ENCODE measurements at places on chromosomes 1 and 21.

GRCh38 chr1:206923009-206923960, 1.5 kb upstream of the FCMR start:
- DNase-seq: no peak

- no peak for DNase-seq
These were observed 444.8 kb downstream of the TTLL7 start for GRCh38 chr1:83554174-83554573.

DNA sequence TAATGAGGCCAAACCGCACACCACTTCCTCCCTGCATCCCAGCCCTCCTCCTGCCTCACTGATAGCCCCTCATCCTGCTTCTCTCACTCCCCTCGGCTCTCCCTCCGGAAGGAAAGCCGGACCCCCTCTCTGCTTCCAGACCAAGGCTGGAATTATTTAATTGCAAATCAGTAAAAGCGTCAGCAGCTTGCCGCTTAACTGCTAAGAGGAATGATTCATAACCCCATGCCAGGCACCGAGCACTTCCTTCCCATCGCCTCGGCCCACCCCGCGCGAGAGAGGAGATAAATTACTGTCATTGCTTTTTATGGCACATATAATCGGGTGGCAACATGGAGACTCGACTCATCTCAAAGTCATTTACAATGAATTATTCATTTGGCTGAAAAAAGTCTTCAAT, 77.3 kb downstream of the UBIAD1 start:
- no peak for DNase-seq

- DNase-seq: no peak
These were observed 5.1 kb upstream of the OLIG2 start for GRCh38 chr21:33020558-33021100.

GRCh38 chr1:51961954-51962353, 28.5 kb downstream of the RAB3B start:
- no peak for DNase-seq

DNA sequence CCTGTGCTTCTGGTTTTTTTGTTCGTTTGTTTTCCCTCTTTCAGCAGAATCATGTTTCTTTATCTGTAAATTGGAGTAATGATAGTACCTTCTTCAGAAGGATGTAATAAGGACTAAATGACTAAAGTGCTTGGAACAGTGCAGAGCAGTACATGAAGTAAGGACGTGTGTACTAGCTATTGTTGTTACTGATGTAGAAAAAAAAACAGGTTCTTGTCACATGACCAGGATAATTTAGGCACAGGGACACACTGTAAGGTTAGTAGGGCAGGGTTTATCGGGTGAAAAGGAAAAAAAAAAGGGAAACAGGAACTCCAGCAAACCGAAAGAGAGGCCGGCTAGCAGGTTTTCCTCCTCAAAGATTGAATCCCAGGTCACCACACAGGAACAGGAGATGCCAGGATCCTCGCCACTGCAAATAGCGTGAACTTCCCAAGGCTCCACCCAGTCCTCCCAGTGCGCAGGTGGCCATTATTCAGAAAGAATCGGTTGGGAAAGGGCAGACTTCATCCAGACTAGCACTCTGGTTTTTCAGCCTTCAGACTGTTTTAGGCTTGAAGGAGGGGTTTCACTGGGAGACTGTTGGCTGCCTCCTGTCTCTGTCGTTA, 63.8 kb upstream of the PRRC2C start:
- DNase-seq: no peak

- no peak for DNase-seq
These were observed 364.2 kb upstream of the VAMP3 start for GRCh38 chr1:7406641-7407543.

DNA sequence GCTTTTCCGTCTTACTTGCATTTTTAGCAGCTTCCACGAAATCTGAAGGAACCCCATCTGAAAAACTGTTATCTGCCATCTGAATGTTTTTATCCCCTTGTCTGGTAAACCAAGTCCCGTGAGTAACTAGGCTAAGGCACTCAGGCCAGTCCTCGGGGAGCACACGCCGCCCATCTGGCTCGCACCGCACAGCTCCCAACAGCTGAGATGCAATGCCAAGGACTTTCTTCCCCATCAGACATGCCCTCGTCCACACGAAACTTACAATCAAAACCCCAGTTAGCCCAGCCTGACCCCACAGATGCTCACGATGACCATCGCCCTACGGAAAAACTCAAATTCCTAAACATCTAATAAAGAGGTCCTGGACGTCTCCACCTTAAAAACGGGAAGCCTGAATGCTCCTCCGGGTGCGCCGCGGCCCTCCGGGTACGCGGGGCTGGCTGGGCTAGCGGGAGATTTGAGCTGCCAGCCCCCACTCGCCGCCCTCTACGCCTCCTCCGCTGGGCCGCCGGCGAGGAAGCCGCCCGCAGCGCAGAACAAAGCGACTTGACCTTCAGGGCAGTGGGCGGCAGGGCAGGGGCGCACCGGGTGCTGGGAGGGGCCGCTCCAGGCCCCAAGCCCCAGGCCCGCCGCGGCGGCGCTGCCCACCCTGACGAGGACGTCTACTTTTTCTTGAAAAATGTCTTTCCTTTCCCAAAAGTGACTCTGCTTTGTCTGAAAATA, 36.6 kb downstream of the CD58 start:
- DNase-seq: no peak

- no peak for DNase-seq
These were observed 15.1 kb downstream of the INAVA start for GRCh38 chr1:200909757-200910239.

- DNase-seq: no peak
These were observed 3.4 kb upstream of the ARHGAP29 start for GRCh38 chr1:94240822-94241221.

DNA sequence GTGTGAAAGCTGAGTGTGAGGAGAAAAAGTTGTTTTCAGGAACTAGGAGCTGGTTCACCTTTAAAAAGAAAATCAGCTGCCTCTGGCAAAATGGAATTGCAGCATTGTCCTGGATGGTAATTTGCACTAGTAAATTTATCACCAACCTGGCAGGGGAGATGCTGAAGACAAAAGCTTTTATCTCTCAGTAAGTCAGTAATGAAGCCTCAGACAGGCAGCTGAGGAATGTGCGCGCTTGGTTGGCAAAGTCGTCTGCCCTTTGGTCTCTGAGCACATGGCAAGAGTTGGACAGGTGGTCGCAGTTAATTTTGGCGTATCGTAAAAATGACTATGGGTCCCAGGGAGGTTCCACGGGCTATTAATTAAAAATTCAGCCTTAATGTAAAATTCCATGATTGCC, 131.9 kb downstream of the BACH1 start:
- DNase-seq: no peak

- DNase-seq: no peak
These were observed 12.7 kb upstream of the HMGCL start for GRCh38 chr1:23837908-23838307.

- DNase-seq: no peak
These were observed 103.3 kb downstream of the RABGAP1L start for GRCh38 chr1:174262349-174263241.

DNA sequence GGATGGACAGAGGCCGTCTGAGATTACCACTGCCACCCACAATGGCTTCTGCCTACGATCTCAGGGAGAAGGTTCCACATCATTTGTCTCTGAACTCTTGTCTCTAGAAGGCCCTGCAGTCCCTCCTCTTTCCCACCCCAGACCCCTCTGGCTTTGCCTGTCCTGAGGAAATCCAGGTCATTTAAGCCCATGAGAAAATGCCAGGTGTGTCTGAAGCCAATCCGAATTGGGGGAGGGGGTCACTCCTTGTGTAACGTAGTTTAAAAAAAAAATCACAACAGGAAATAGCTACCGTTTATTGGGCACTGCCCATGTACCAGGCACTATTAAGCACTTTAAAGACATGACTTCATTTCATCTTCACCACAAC, 7.5 kb upstream of the MYOM3 start:
- no peak for DNase-seq

- no peak for DNase-seq
These were observed 27.8 kb downstream of the CBR1 start for GRCh38 chr21:36097427-36098181.

DNA sequence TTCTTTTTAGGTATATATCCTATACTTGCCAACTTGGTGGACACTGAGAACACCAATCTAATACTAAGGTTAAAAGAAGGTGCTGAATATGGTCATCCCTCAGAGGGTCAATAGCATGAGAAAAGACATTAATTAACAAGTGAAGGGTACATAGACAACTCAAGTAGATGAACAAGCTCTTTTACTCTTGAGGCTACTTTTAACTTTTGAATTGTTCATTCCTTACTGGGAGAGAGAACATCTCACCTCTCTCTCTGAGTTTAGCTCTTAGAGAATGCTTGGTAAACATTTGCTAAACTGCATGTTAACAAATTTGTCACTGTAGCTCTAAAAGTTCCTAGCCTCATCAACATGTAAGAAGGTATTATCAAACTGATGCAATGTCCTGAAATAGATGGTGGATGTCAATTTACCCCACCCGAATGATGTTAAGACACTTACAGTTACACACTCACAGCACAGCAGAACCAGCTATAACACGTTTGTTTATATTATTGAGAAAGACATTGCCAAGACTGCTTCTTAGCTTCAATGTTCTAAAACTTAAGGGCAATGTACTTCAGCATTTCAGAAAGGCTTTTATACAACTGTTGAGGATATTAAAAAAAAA, 35.9 kb downstream of the HEATR1 start:
- no peak for DNase-seq

- DNase-seq: no peak
These were observed 46.6 kb downstream of the CRB1 start for GRCh38 chr1:197314682-197315081.

GRCh38 chr1:2412773-2413494, 570 bp upstream of the PEX10 start:
- no peak for DNase-seq

DNA sequence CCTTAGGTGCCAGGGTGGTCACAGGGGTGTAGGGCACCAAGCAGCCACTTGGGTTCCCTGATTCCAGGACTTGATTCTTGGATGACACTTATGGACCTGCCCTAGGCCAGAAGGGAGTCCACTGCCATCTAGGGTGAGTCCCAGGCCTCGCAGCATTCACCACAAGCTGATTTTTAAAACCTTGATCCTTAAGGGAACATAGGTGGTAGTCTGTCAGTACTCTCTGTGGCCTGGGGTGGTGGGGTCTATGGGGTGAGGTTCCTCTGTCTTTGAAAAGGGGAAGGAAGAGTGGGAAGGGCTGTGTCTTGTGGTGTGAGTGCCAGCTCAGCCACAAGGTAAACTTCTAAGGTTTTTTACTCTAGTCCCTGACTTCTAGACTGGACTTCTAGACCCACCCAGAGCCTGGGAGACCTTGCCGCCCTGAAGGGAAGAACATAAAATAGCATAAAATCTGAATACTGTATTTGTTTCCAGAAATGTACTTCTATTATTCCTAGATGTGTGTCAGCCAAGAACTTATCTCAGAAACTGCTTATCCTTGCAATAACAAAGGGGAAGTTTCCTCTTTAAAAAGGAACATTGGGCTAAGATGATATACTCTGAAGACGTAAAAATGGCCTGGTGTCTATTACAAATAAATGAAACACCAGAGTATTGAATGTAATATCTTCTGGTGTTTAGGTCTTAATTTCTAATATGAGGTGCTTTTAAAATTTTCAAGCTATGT, 757.3 kb downstream of the LTN1 start:
- DNase-seq: no peak

GRCh38 chr21:35478161-35479064, 429.3 kb upstream of the RUNX1 start:
- no peak for DNase-seq

- no peak for DNase-seq
These were observed 825.9 kb downstream of the PLA2G4A start for GRCh38 chr1:187654635-187655034.

GRCh38 chr1:33391343-33392078, 39.4 kb downstream of the PHC2 start:
- DNase-seq: no peak

DNA sequence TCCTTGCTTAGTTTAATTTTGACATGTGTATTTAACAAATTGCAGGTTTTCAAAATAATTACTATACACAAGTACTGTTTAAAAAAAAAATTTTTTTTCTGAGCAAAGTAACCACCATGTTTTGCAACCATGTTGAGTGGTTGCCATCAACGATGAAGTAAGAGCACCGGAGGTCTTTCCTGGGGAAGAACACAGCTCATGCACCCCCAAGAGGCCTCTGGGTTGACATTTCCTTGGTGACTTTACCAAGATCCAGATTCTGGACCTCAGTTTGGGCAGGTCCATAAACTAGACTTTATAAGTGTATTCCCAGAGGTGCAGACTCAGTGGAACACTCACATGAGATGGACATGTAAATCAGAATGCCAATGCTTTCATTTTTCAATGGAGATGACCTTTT, 36.8 kb upstream of the RALGPS2 start:
- no peak for DNase-seq

- DNase-seq: no peak
These were observed 918 bp downstream of the IFNLR1 start for GRCh38 chr1:24186031-24186710.

Data from stimulated activated CD4-positive, alpha-beta T cell treated with anti-CD3 and anti-CD28 coated beads, TNF-alpha, amount 100 ng/mL, for 1 hour (primary cell).